Stimulated activated CD4-positive, alpha-beta T cell treated with anti-CD3 and anti-CD28 coated beads, TNF-alpha, amount 100 ng/mL, for 4 hours (primary cell): ENCODE measurements at places on chromosomes 4 and X.

DNA sequence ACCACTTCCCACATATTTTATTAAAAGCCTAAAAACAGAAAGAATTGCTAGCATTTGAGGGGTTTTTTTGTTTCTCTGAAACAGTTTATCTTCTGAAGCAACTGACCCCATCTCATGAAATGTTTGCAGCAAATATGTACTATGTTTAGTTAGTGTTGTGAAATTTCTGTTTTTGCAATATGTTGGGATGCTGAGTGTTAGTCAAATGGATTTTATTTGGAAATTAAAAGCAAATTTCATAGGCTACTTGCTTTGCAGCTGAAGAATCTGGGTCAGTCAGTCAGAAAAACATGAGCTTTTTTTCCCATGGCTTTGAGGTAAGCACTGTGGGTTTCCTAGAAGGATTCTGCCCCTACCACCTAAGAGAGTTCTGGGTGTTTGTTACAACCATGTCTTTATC is 184.9 kb upstream of the DKK2 start:
- no peak for DNase-seq

GRCh38 chrX:108666101-108666500 is 70.3 kb downstream of the IRS4 start:
- no peak for DNase-seq

DNA sequence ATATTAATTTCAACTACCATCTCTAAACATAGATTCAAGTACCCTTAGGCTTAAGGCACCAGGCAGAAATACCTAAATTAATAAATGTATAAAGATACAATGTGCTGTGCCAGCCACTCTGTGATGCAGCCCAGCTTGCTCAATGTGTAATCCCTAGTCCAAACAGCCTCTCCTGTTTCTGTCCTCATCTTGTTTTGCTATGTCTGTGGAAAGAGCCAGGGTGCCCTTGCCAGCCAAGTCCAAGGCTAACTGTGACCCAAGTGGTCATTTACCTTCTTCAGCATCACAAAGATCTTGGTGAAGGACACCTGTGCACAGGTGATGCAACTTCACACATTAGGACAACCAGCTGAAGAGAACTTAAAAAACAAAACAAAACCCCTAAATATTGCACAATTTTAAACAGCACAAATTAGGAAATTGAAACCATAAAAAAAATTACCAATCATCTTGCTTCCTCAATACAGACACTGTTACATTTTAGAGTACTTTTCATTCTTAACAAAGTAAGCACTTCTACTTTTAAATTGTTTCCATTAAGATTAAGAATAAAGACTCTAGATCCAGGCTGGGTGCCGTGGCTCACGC is 89.6 kb downstream of the C4orf51 start:
- no peak for DNase-seq

DNA sequence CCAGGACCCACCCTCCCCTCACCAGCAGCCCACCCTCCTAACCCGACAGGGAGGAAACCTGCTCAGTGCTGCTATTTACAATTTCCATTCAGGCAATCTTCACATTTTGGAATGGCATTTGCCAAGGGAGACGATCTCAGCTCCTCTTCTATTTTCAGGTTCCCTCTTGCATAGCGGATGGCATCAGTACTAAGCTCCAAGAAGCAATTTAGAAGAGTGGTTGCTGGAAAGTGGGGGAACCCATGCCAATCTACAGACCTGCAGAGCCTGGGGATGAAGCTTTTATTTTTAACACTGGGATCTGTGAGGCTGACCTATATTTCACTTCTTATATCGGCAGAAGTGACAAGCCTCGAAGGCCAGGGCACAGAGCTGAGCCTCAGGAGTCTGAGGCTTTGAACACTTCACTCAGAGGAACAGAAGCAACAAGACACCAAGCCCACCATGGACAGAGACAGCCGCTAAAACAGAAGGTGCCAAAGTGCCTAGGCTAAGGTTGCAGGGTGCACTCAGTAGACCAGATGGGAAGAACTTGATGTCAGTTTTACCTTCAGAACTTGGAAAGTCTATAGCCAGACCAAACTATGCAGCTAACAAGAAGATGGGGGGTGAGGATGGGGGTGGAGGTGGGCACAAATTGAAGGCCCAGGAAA is 44.0 kb downstream of the SCD5 start:
- DNase-seq = no peak

DNA sequence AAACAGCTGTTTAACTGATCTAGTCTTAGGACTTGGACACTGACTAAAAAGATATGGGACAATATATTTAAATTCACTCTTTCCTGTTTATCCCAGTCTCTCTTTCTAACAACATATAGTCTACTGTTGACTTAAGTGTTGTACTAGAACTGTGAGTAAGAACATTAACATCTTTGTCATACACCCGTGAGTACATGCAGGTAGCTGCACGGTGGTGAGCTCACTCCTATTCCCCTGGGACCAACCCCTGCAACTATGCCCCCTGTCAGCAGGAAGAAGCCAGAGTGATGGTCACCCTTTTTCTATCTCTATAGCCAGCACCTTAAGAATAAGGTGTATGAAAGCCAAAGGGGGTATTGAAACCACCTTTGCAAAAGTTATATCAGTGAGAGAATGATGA is 17.6 kb downstream of the TBL1X start:
- no peak for DNase-seq

GRCh38 chrX:30607155-30607554 is 29.6 kb upstream of the TASL start:
- no peak for DNase-seq
